Dermis microvascular lymphatic vessel endothelial cell (primary cell): ENCODE measurements at places on chromosomes 7 and 10. TPM values are rescaled to one million over a fixed set of nuclear protein-coding genes. Genes with fewer than 3 reads are reported as not detected.

DNA sequence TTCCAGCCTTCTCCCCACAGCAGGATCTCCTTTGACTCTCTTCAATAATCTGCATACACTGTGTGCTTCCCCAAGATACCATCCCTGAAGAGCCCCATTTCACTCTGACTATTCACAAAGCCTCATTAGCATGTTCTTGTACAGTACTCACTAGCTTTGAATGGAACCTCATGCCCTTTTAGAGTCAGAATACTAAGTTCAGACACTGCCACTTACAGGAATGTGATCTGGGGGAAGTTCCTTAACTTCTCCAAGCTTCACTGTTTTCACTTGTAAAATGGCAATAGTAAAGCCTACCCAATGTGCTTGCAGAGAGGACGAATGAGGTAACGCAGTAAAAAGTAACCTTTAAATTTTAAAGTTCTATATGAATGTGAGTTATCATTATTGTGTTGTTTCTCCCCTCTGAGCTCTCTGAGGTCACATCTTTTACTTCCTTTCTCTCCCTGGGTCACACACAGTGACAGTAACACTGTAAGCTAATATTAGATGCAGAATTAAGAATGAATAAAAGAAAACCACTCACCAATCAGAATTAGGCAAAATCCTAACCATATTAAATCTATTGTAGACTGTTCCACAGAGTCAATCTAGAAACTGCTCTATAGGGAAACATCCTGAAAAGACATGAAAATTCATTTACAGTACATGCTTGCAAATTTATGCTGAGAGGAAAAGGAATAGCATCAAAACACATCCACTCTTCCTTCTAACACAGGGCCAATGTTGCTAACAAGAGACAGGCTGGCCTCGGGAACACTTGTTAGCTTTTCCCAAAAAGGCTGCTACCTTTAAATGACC, 64.2 kb upstream of the IL6 start:
- DNase-seq, result no peak

- DNase-seq, result no peak
These were observed 113.1 kb upstream of the VSTM2A start for GRCh38 chr7:54429111-54429510.

DNA sequence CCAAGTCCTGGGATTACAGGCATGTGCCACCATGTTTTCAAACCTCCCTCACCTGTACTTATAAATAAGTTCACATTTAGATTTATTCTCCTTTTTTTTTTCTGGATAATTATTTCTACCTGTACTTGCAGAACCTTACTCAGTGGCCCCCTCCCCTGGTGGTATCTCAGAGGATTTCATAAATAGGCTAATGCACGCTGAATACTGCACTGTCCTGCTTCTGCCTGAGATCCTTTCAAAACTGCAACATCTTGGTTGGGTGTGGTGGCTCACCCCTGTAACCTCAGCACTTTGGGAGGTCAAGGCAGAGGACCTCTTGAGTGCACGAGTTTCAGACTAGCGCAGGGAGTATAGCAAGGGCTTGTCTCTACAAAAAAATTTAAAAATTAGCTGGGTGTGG, 4.6 kb upstream of the BLVRA start:
- no peak for DNase-seq

DNA sequence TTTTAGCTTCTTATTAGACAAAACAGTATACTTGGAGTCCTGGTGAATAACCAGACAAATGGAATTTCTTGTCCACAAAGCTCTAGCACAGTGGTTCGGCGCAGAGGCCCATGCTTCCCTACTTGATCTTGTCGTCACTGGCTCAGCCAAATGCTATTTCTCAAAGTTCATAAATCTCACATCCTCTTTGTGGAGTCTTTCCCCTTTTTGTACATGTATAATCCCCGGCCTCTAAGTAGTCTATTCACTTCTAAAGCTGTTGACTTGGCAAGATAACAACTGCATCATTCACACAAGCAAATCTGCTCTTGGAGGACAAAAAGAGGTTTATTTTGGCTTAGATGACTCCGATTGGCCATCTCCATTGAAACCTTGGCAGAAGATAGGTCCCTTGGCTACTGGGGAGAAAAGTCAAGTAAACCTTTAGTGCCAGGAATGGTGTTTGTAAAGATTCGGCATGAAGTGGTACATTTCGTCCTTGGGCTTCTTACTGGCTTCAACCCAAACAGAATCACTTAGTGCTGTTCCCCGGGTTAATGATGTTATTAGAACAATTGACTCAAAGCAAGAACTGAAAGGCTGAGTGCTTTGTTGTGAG, 5.1 kb upstream of the AKR1E2 start:
- DNase-seq, result no peak

DNA sequence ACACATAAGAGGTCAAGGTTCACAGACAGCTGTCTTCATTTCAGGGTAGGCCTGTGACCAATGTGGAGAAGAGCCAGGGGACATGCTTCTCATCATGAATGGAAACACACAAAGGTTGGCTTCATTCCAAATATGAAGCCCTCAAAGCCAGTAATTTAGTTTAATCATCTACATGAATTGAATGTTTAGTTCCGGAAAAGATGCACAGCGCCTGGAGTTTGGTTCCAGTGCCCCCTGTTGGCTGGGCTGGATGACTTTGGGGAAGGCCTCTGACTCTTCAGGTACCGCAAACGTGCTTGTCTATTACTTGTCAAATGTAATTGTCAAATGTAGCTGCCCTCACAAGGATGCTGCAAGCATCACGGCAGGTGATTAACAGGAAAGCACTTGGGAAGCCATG, 130.7 kb downstream of the ADRA2A start:
- no peak for DNase-seq

GRCh38 chr7:142414135-142414534, 156.3 kb upstream of the PRSS58 start:
- no peak for DNase-seq

- no peak for DNase-seq
These were observed 71.5 kb downstream of the PARP12 start for GRCh38 chr7:139991269-139991666.

DNA sequence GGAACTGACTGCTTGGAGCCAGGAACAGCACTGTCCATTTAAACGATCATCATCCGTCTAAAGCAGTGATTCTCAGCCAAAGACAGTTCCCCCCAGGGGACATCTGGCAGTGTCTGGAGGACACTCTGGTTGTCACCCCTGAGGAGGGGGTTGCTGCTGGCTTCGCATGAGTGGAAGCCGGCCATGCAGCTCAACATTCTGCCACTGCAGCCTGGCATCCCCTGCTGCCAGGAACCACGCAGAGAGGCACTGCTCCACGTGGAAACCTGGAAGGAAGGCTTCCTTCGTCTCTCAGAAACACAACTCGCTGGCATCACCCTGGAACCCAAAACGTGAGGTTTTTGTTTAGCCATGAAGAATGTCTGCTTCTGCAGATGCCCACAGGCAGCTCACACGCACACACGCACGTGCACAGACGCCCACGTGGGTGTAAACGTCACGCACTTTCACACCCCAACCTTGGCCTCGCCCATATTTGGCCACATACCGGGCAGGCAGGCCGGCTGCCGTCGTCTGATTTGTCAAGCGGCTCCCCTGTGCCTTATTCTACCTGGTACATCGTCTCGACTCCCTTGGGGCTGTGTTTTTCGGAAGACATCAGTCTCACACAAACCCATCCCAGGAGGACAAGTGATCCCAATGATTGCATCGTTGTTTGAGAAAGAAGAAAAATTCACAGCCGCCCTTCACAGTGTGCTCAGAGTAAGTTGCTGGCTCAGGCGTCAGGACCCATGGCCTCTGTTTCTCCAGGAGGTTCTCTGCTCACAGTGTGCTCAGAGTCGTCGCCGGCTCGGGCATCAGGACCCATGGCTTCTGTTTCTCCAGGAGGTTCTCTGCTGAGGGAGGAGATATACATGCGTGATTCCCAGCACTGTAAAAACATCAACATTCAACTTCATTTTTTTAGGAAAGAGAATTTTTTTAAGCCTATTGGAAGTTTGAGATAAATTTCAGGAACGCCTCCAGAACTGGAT, 127.2 kb upstream of the PPP2R2D start:
- DNase-seq, result no peak

DNA sequence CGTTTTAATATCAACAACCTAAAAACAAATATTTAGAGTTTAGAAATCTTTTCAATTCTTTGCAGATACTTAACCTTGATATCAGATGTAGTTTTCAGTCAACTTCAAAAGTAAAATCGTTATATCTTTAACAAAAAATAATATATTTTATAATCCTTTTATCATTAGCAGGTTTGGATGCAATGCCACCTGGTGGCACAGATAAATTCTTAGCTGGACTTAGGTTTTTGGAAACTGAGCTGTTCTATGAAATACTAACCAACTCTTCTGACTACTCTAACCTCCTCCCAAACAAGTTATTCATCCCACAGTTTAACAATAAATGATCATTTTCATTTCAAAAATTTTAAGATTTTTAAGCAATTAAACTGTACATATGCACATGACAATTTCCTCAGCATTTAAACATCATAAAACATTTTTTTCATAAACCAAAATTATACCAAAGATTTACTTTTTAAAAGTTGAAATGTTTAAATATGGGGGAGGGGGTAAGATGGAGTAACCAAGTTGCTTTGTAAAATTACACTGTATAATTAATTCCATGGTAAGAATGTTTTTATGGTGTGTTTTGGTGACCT, 56.9 kb downstream of the HIBADH start:
- peak; percentile 52 for DNase-seq

DNA sequence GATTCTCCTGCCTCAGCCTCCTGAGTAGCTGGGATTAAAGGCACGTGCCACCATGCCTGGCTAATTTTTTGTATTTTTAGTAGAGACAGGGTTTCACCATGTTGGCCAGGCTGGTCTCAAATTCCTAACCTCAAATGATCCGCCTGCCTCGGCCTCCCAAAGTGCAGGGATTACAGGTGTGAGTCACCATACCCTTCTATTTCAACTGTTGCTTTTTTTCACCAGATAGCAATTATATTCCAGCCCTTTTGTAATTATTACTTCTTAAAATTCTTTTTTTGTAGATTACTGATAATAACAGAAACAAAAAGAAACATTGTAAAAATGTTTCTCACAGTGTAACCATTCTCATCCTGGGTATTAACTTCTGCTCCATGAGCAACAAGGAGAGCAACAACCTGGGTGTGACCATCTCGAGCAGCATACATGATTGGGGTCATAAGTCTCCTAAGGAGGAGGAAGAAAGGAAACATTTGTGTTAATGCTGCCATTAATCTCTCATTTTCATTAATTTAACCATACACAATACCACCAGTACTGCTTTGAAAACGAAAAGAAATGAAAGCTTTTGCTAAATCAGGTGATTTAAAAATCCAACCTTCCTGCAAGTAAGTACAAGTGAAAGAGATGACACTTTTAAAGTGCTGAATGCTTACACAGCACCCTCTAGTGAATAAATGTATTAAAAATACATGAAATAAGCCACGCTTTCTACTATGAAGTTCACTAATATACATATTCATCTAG, 41.8 kb downstream of the ASZ1 start:
- peak; percentile 28 for DNase-seq

DNA sequence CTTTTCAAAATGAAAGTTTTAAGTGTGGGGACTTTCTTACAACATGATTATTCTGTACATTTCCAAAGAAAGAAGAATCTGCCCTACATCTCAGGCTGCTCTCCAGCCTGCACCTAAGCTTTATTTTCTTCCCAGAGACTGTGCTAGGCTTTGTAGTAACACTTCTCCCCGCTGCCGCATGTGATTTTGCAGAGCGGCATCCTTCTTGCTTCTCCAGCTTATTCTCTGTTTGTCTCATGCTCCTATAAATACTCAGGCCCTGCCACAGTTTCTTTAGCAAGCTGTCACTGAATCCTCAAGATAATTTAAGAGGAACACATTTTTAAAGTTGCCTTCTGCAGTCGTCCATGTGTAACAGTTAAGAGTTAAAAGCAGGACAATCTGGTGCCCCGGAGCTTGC, 53.5 kb downstream of the INSYN2A start:
- no peak for DNase-seq

DNA sequence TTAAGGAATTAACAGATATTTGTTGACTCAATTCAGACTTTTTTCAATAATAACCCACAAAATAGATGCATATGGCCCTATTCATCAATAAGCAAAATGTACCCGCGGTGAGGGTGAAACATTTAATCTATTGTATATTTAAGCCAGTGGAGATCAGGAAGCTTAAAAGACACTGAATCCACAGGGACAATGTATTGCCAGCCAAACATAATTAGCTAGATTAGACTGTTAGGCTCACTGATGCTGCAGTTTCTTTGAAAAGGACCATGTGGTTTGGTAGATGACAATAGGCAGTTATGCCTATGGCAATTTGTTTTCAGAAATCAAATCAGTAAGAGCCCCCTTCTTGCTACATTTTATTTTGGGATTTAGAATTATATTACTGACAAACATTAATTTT, 87.3 kb upstream of the PLXDC2 start:
- DNase-seq, result no peak

GRCh38 chr7:93453262-93453661, 121.3 kb downstream of the CALCR start:
- no peak for DNase-seq

GRCh38 chr10:62632071-62632809, 172.3 kb upstream of the ADO start:
- DNase-seq, result peak; percentile 12

DNA sequence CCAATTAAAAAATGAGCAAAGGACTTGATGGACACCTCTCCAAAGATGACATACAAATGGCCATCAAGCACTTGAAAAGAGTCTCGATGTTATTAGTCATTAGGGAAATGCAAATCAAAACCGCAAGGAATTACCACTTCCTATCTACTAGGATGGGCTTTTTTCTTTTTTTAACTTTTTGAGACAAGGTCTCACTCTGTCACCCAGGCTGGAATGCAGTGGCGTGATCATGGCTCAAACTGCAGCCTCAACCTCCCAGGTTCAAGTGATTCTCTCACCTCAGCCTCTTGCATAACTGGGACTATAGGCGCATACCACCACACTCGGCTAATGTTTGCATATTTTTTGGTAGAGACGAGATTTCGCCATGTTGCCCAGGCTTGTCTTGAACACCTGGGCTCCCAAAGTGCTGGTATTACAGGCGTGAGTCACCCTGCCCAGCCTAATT, 13.6 kb downstream of the NKX1-2 start:
- no peak for DNase-seq

DNA sequence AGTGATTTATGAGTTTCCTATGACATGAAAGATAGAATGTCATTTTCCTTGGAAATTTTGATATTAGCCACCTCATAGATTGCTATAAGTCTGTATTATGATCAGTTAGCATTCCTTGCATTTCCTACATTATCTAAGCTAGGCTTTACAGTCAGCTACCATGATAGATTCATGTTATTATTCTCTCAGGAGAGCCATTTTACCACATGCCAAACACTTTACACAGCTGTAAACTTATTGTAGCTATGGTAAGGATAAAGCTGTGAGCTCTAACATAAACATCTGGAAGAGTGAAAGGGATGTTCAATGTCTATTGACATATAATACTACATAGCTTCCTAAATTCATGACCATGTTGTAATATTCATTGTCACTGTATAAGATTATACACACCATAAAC, 608.0 kb downstream of the PHTF2 start:
- no peak for DNase-seq

Gene BLNK
- total RNA-seq, result not detected in 2 replicates

Gene ZNF33A
- total RNA-seq, result 14.5 and 18.2 TPM in 2 replicates

Gene LRIT1
- not detected in 2 replicates for total RNA-seq

Gene COL28A1
- total RNA-seq, result under 0.01 TPM in 1 of 2 replicates, not detected in the other

Gene SMKR1
- total RNA-seq, result 0.13 and 0.51 TPM in 2 replicates

Gene ABHD11
- total RNA-seq, result 7.1 and 7.7 TPM in 2 replicates
